Renal cortex interstitium (tissue), 15 donors: ENCODE measurements at places on chromosomes 5 and 9. TPM values are rescaled to one million over a fixed set of nuclear protein-coding genes. Genes with fewer than 3 reads are reported as not detected.

- DNase-seq = no peak
Measured at GRCh38 chr9:132782037-132782436, 96.0 kb downstream of the AK8 start.

GRCh38 chr9:133342570-133342969, 5.4 kb downstream of the MED22 start:
- no peak for DNase-seq

DNA sequence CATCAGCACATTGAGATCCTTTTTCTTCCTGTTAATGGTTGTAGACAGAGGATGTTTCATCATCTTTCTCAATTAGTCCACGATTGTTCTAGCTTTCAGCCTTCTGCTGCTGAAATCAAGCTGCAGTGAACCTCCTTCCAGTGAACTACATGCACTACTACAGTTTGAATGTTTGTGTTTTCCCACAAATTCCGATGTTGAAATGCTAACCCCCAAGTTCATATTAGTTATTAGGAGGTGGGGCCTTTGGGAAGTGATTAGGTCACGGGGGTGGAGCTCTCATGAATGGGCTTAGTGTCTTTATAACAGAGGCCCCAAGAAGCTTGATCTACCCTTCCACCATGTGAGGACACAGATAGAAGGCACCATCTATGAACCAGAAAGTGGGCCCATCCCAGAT, 32.9 kb downstream of the NSG2 start:
- no peak for DNase-seq

DNA sequence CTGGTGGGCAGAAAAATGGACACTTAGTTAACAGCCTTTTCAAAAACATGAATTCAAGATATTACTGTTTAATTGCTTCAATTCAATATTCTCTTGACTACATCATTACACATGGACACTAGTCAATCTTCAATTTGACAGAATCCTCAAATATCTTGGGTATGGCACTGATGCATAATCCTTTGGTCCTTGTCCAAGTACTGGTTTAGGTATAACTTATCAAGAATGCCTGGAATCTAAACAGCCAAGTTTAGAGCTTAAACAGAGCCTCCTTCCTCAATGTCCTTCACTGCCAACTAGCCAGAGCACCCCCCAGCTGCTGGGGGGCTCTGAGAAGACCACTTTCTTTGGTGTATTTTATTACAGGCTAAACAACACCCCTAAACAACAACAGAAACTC, 61.6 kb upstream of the ERCC6L2 start:
- DNase-seq = no peak

- no peak for DNase-seq
Measured at GRCh38 chr5:137415231-137415681, 83.9 kb downstream of the SPOCK1 start.

DNA sequence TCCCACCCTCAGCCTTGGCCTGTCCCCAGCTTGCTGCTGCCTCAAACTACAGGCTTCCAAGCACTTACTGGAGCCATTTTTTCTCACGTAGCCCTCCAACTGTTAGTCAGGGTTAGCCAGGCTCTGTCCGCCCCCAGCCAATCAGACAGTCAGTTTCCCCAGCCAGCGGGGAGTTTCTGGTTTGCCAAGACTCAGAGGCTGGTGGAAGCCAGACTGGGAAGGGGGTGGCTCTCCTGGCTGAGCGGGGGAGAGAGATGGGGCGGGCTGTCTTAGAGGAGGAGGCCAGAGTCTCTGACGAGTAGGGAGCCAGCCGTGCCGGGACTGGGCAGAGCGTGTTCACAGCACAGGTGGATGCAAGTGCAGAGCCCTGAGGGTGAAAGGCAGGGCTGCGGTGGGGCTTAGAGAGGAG, 15.3 kb downstream of the PROP1 start:
- DNase-seq = no peak

GRCh38 chr9:77847626-77848025, 184.0 kb downstream of the GNAQ start:
- no peak for DNase-seq

DNA sequence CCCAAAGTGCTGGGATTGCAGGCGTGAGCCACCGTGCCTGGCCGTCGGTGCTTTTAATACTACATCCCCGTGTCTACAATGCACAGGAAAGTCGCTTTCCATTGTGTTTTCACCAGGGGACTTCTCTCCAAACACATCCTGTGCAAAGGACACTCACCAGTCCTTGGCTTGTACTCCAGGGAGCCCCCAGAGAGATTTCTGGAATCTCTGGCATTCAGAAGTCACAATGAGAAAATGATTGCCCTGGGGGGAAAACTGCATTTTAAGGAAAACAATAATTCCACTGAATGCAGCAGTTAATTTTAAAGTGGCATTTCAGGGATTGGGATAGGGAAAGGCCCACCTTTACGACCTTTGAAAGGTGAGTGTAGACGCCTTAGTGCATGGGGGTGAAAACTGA, 112.0 kb downstream of the ADAMTS16 start:
- DNase-seq = no peak

DNA sequence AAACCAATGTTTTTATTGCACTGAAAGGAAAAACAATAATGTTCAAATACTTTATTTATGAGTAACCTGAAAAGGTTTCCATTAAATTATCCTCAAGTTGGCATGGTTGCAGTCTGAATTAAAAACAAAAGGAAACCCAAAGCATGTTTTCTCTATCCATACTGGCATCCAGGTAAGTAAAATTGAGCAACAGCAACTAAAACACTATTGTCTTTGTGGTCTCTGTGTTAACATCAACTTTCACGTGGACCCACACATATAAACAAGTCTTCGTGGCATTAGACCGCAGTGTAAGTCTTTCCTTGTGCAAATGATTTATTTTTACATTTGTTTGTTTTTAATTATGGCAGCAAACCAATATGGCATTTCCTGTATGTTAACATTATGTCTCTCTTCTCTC, 757.6 kb downstream of the SEMA5A start:
- DNase-seq = no peak

DNA sequence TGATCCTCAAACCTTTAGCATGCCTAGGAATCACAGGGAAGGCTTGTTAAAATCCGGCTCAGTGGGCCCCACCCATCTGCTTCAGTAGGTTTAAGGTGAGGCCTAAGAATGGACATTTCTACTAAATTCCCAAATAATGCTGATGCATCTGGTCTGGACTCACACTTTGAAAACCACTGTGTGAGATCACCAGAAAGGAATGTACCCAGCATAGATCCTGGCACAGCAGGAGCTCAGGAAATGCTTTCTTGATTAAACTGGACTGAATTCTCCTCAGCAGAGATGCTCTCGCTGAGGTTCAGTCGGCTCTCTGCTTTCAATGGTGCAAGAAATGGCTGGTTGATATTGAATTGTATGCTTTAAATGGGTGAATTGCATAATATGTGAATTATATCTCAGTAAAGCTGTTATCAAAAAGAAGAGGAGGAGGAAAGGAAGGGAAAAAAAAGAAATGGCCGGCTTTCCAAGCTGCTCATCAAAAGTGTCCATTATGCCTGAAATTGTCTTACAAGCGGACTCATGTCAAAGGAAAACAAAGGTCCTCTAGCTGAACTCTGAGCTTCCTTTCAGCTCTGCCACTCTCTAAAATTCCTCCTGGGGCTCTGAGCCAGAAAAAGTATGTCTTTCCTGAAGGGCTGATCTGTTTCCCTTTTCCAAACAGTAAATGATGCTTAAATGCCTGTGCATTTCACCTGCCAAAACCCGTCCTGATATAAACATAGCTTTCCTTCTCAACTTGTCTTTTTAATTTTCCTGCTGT, 77.6 kb upstream of the SAP30L start:
- DNase-seq = no peak

- DNase-seq = no peak
Measured at GRCh38 chr9:37385286-37385685, 37.2 kb upstream of the GRHPR start.

GRCh38 chr9:69190086-69190862, 16.2 kb downstream of the TJP2 start:
- no peak for DNase-seq

- DNase-seq = no peak
Measured at GRCh38 chr5:36298552-36298951, 3.1 kb downstream of the RANBP3L start.

- no peak for DNase-seq
Measured at GRCh38 chr9:111863636-111864035, 33.0 kb upstream of the UGCG start.

GRCh38 chr5:1155191-1156032, 43.5 kb upstream of the SLC12A7 start:
- DNase-seq = no peak

DNA sequence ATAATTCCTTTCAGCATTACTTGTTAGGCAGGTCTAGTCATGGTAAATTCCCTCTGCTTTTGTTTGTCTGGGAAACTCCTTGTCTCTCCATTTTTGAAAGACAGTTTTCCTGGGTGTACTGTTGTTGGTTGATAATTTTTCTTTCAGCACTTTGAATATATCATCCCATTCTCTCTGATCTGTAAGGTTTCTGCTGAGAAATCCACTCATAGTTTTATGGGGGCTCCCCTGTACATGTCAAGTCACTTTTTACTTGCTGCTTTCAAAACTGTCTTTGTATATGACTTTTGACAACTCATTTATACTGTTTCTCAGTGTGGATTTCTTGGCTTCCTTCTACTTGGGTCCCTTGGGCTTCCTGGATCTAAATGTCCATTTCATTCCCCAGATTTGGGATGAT, 16.5 kb downstream of the MEIKIN start:
- DNase-seq = no peak

DNA sequence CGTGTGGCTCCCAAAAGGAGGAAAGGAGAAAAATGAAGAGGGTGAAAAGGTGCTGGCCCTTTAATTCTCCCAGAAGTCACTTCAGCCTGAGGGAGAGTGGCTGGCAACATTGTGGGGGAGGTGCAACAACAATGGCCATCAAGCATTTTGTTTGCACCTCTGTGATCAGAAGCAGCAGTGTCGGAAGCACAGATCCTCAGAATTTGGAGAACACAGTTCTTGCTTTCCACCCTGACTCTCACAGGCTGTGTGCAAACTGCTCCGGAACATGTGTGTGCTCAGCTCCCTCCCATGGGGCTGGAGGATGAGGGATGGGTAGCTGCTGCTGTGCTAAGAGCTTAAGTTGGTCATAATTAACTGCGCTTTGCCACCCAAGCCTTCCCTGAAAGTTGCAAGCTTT, 127.1 kb downstream of the DPYSL3 start:
- DNase-seq = no peak

GRCh38 chr9:81902626-81903025, 25.6 kb upstream of the SPATA31D4 start:
- no peak for DNase-seq

GRCh38 chr9:131446276-131446675, 52.4 kb downstream of the PRRC2B start:
- no peak for DNase-seq

GRCh38 chr5:9240431-9240830, 305.4 kb downstream of the SEMA5A start:
- DNase-seq = no peak

DNA sequence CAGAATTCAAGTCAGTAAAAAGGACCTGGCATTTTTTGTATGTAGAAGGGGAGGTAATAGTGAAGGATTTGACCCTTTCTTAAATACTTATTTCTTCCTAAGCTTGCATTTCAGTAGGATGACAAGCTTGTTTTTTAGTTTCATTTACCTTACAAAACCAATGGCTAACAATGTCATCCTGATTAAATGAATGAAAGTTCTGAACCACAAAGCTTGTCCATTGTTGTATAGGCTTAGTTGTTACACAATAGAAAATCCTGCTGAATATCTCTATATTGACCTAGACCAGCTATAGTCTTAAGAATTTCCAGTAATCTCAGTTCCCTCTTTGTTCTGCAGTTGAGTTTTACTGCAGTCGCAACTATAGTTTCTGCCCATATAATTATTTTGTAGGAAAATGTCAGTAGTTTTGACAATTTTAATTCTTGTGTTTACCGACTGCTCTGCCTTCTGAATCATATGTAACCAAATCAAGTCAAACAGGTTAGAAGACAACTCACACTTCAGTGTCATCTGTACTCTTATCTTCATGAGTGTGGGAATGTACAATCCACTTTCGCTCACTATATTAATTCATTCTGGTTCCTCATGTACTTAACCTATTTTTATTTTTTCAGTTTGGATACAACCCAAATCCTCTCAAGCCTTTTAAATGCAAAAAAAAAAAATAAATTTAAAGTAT, 195.7 kb downstream of the CD180 start:
- DNase-seq = no peak

GRCh38 chr9:21154018-21154608, 12.3 kb downstream of the IFNA21 start:
- no peak for DNase-seq

- DNase-seq = no peak
Measured at GRCh38 chr9:38277601-38278200, 114.8 kb upstream of the ALDH1B1 start.

DNA sequence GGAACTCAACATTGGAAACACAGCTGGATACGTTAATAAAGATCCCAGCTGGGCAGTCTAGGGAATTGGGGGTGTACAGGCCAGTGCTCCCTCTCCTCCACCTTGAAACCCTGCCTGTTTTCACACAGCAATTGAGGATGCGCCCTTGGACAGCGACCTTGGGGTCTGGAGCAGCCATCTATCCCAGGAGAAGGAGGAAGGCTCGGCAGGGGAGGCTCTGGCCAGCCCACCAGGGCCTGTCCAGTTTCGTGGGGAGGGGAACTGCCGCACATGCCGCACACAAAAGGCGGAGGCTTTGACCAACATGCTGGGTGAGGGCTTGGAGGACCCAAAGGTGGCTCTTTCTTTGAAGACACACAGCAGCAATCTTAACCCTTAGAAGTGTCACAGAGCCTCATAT, 1.4 kb downstream of the COL23A1 start:
- no peak for DNase-seq

GRCh38 chr5:98468188-98468869, 305.1 kb upstream of the RGMB start:
- no peak for DNase-seq

DNA sequence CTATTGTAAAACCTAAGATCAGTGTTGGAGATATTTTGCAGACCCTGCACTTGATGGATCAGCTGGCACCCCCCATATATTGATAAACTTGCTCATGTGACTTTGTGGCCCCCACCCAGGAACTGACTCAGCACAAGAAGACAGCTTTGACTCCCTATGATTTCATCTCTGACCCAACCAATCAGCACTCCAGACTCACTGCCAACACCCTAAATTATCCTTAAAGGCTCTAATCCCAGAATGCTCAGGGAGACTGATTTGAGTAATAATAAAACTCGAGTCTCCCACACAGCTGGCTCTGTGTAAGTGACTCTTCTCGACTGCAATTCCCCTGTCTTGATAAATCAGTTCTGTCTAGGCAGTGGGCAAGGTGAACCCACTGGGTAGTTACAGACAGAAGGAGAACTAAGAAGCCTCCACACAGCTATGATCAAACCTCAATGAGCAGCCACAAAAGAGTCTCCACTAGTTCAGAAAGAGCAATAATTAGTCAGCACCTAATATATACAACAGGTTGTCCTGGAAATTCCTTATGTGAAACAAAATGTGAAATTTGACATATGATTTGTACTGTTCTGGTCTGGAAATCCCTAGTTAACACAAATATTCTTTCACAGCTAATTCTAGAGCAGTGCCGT, 52.2 kb downstream of the ACTL7B start:
- DNase-seq = no peak

CD74 gene
- polyA plus RNA-seq = 372 TPM

TMEFF1 gene
- 10.3 TPM for polyA plus RNA-seq

LCN9 gene
- not detected for polyA plus RNA-seq

SPINK6 gene
- polyA plus RNA-seq = not detected

COL15A1 gene
- 23.0 TPM for polyA plus RNA-seq

DAB2IP gene
- 38.7 TPM for polyA plus RNA-seq

GMCL2 gene
- polyA plus RNA-seq = 0.04 TPM

CD274 gene
- polyA plus RNA-seq = 1.2 TPM

SOWAHA gene
- 4.4 TPM for polyA plus RNA-seq

AIF1L gene
- 395 TPM for polyA plus RNA-seq

SCGB3A2 gene
- polyA plus RNA-seq = not detected

C9orf57 gene
- polyA plus RNA-seq = not detected

FAM151B gene
- polyA plus RNA-seq = 3.4 TPM

IQGAP2 gene
- polyA plus RNA-seq = 57.9 TPM

ARID3C gene
- polyA plus RNA-seq = not detected
